GM04503 (cell line): ENCODE measurements at places on chromosomes 5 and 9.

DNA sequence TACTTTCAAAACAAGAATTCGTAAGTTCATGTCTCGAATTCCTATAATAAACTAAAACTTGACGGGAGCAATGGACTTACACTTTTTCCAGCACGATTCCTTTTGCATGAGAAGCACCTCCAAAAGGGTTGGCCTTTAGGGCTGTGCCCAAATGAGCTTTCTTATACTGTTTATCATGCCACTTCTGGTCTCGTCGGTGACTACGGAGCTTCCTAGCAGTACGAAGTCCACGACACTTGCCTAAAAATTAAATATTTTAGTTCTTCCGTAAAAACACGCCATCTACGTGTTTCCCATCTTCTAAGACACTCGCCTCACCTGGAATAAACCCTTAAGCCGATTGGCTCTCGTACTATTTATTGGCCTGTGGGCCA lies 554 bp downstream of the RPS23 start:
- DNase-seq, result no peak

GRCh38 chr9:17750269-17750668 lies 171.4 kb downstream of the SH3GL2 start:
- DNase-seq, result no peak

DNA sequence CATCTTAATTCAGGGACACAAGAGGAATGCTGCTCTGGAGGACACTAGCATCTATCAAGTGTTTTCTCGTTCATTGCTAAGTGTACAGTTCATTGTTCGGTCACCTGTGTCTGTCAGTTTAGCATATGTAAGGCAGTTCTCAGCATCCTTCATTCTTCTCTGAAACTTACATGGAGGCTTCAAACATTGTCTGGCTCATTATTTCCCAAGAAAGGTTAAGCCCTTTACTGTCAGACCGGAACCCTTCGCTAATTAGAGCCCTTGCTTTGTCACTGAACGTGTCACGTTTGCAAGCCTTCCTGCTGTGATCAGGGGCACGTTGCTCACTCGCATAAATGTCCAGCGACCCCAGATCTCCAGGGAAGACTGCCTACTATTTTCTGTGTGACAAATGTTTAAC lies 62.3 kb upstream of the RIOK2 start:
- DNase-seq, result no peak

DNA sequence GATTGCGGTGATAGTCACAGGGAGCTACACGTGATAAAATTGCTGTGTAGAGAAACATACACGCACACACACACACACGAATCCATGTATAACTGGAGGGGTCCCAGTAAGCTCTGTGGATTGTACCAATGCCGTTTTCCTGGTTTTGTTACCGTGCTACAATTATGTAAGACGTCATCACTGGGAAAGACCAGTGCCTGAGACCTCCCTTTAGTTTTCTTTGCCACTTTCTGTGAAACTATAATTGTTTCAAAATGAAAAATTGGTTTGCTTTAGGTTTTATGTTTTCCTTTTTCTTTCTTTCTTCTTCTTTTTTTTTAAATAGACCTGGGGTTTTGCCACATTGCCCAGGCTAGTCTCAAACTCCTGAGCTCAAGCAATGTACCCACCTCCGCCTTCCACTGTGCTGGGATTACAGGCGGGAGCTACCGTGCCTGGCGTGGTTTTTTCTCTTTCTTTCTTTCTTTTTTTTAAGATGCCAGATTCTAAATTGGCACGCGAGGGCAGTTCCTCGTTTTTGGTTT lies 21.3 kb downstream of the OR2V2 start:
- no peak for DNase-seq

- no peak for DNase-seq
Observed at GRCh38 chr5:154721481-154722058, 33.6 kb upstream of the LARP1 start.

DNA sequence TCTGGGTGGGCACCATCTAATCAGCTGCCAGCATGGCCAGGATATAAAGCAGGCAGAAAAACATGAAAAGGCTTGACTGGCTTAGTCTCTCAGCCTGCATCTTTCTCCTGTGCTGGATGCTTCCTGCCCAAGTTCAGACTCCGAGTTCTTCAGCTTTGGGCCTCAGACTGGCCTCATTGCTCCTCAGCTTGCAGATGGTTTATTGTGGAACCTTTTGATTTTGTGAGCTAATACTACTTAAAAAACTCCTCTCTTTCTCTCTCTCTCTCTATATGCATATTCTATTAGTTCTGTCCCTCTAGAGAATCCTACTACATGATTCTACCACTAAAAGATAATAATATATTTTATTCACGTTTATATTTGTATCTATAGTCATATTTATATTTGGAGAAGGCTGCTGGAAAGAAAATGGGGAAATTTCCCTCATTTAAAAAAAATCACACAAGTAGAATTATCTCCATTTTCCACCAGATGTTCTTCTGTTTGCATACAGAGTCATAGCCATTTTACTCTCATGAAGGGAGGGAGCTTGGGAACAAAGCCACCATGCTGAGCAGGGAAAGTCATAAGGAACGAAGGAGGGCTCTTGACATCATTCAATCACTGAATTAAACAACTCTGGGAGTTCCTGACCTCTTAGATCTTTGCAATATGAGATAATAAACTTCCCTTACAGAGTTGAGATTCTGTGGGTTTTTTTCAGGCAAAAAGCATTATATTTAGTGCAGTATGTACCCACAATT lies 1137.4 kb upstream of the CDH18 start:
- no peak for DNase-seq

DNA sequence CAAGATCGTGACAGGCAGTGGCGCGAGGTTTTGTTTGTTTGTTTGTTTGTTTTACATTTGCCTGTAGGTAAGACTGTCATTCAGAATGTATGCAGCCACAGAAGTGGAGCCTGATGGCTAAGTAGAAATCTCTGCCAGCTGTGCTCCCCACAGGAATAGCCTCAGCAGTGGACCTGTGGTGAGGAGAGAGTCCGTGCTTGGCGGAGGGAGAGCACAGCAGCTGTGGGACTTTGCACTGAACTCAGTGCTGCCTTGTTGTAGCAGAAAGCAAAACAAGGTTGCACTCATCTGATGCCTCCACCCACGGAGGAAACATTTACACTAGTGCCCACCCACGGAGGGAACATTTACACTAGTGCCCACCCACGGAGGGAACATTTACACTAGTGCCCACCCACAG lies 4.4 kb upstream of the ZNF782 start:
- DNase-seq, result no peak

- DNase-seq, result no peak
Observed at GRCh38 chr5:67038817-67039603, 157.6 kb downstream of the CD180 start.

- DNase-seq, result no peak
Observed at GRCh38 chr5:131706281-131706680, 71.3 kb upstream of the RAPGEF6 start.

- no peak for DNase-seq
Observed at GRCh38 chr5:178069909-178070308, 43.4 kb upstream of the N4BP3 start.

- DNase-seq, result no peak
Observed at GRCh38 chr9:98774746-98775145, 21.6 kb downstream of the ANKS6 start.

- no peak for DNase-seq
Observed at GRCh38 chr9:134223591-134224122, 59.3 kb upstream of the RNU6ATAC start.

DNA sequence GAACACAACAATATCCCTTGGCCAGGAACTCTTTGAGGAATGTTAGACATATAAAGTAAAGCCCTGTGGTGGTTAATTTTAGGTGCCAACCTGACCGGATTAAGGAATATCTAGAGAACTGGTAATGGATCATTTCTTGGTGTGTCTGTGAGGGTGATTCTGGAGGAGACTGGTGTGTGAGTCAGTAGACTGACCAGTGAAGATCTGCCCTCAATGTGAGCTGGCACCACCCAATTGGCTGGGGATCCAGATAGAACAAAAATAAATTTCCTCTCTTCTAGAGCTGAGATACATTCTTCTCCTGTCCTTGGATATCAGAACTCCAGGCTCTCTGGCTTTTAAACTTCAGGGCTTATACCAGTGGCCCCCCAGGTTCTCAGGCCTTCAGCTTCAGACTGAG lies 56.2 kb upstream of the TNPO1 start:
- DNase-seq, result peak; percentile 13

- no peak for DNase-seq
Observed at GRCh38 chr5:2185646-2186471, 303.1 kb upstream of the IRX4 start.

GRCh38 chr5:119439140-119439631 lies 13.1 kb upstream of the HSD17B4 start:
- no peak for DNase-seq

DNA sequence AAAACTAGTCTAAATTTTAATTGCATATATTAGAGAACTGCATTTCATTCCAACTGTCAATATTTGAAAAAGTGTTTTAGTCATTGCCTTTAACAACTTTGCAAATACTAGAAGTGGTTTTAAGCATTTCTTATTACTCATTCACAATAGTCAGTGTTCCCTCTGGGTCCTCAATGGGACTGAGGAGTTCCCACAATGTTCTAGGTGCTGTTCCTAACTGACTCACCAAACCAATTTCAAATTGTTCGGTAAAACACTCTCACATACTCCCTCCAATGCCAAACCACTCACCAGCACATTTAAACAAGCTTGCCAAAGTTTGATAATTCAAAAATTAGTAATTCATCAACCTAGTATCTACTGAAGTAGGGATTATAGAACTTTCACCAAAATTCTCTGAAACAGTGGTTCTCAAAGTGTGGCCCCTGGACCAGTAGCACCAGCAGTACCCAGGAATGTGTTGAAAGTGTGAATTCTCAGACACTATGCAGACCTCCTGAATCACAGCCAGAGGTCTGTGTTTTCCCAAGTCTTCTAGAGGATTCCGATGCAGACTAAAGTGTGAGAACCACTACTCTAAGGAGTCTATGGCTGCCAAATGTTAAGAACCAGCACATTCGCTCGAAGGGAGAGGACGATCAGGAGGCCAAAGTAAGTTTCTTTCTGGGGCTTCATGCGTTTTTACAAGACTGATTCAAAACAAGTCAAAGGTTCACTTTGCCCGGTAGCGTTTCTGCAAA lies 72.8 kb downstream of the APBA1 start:
- DNase-seq, result no peak

- DNase-seq, result no peak
Observed at GRCh38 chr5:142390334-142390733, 65.5 kb upstream of the SPRY4 start.

- no peak for DNase-seq
Observed at GRCh38 chr5:75664979-75665378, 52.3 kb downstream of the POC5 start.

DNA sequence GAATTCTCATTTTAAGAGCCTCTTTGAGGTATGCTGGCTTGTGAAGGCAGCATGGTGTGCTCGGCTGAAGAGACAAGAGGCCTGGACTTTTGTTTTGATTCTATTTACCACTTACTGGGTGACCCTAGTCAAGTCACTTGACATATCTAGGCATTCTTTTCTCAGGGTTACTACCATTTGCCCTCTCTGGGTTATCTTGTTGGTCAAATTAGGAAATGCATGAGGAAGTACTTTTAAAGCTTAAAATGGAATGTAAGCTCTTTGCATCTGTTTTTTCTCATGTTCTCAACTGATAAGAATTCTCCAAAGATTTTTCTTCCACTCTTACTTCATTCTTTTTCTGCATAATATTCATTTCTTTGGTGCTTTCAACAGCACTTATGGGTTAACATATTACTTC lies 173.1 kb downstream of the PLK2 start:
- no peak for DNase-seq

DNA sequence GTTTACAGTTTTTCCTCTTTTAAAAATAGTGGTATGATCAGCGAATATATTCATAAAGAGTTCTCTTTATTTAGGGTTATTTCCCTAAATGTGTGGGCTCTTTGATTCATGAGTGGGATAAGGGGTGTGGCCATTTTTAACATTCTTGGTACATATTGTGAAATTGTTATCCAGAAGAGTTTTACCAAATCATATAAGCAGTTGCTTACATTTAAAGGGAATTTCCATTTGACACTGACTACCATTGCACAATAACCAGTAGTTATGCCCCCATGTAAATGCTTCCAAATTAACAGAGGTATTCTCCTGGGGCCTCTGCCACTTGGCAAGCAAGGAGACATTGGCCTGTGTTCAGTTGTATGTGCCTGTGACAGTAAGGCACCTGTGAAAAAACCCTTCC lies 27.2 kb downstream of the SLC25A48 start:
- DNase-seq, result no peak

DNA sequence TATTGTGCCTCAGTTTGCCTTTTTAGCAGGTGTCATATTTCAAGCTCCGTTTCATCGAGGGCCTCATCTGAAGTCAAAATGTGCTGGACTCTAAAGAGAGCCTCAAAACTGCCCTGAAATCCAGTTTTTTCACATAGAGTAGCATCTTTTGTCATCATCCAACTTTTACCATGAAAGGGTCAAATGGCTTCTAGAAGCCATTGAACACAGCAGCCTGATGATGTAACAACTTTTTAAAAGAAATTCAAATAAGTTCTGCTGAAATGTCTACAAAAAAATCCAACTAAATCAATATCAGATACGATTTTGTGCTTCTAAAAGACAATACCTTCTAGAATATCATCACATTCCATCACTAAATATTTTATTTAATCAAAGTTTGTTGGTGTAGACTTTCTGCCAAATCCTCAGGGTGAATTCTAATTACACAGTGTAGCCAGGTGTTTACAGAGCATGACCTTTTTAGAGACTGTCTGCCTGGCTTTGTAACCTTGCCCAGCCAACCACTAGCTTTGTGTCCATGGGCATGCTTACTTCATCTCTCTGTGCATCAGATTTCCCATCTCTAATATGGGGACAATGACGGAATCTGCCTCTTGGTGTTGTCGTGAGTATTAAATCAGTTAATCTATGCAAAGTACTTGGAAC lies 505.0 kb downstream of the EBF1 start:
- no peak for DNase-seq

DNA sequence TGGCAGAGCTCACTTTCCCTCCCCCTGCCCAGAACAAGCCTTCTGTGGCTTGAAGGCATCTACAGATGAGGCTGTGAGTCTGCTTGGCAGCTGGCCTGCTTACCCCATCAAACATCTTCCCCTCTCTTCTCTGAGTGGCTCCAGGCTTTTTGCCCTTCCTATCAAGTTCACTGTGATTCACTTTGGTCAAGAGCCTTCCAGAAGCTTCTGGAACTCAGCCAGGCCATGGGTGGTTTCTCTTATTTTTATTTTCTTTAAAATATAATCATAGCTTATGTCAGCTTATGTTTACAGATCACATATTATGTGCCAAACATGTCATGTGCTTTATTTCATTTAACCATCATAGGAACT lies 267.0 kb downstream of the SEC61B start:
- no peak for DNase-seq

GRCh38 chr5:109900911-109901627 lies 211.3 kb downstream of the MAN2A1 start:
- no peak for DNase-seq

- no peak for DNase-seq
Observed at GRCh38 chr5:7397937-7398336, 2.0 kb downstream of the ADCY2 start.

DNA sequence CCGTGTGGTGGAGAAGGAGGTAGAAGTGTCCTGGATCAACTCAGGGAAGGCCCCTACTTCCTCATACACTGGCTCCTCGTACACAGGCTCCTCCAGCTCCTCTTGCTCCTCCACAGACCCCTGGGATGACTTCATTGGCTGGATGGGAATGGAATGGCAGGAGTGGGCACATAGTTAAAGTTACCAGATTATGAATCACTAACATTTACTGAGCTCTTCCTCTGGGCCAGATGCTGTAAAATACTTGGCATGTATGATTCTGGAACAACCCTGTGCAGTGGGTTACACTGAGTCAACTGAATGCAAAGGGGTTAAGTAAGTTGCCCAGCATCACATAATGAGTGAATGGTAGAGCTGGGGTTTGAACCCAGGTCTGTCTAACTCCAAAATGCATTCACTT lies 3.1 kb upstream of the FCHSD1 start:
- DNase-seq, result peak; percentile 77

- DNase-seq, result no peak
Observed at GRCh38 chr5:138054847-138055558, 22.1 kb upstream of the FAM13B start.
